ENCODE measurements at places on chromosomes 4 and X.
A peak's percentile ranks its signal among the peaks of the same experiment; 100 is the strongest.

- DNase-seq, result no peak
Measured at GRCh38 chr4:22683726-22684125, 9.0 kb upstream of the GBA3 start.

- DNase-seq, result no peak
Measured at GRCh38 chrX:54089191-54089590, 44.9 kb upstream of the PHF8 start.

DNA sequence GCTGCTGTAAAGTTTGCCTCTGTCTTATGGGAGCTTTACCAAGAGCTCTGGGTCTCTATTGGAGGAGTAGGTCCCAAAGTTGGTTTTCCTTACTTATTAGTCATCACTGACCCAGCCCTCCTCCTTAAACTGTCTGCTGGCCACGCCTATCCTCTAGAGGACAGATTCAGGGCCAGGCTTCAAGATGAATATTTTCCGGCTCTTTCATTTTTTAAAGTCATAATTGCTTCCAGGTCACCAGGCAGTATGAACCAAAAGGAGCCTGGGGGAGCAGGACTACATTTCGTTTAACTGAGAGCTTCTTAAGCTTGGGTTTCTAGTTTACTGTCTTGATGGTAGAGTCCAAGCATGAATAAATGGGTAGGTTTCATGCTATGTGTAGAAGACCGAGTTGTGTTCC lies 13.7 kb downstream of the BCORL1 start:
- no peak for DNase-seq

GRCh38 chrX:19981947-19982346 lies 8.9 kb downstream of the BCLAF3 start:
- DNase-seq, result no peak

GRCh38 chr4:89175611-89176010 lies 64.3 kb downstream of the TIGD2 start:
- no peak for DNase-seq

DNA sequence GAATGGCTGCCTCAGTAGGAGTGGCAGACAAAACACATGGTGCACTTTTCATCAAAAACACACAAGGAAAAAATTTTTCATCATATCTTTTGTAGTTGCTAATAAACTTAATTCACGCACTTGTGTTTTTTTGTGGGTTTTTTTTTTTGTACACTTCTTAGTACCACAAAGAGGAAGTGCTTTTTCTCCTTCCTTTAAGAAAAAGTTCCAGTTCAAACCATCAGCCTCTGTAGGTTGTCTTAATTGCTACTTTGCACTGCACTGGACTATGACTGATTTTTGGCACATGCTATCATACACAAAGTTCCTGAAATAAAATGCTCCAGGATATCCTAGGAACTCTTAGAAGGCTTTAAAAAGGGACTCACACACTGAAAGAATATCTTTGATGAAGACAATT lies at the start of gene PHEX:
Gene PHEX (plus strand): TSS at position 242 of the 400 bp plus-strand sequence. CDS start 681 bp downstream, outside the sequence.
- DNase-seq, result no peak

- no peak for DNase-seq
Measured at GRCh38 chr4:8900588-8900987, 28.9 kb upstream of the HMX1 start.

DNA sequence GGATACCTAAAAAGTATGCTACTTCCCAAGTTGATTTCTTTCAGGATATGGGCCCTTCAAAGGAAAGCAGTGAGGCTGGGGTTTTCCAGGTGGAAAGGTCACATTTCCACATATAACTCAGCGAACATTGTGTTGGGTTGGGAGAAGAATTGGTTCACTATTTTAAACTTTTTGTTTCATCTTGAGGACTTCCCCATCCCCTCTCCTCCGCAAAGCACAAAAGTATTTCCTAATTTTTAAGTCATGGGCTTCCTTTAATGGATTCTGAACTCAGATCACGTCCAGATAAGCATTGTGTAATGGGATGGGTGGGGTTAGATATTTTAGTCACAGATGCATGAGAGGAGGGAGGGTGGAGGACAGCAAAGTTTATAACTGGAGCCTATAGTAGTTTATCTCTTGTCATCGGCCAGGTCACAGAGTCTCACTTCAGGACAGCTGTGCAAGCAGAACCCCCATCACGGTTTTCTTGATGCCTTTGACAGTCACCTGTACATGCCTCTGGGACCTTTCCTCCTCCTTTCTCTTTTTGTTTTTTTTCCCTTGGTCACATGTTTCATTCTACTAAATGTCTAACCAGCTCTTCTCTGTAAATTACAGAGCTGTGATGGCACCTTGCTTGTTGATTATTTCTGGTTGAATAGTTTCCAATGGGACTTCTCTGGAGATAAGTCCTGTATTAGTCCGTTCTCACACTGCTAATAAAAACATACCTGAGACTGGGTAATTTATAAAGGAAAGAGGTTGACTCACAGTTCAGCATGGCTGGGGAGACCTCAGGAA lies 115.4 kb downstream of the PTTG2 start:
- no peak for DNase-seq

GRCh38 chr4:95672811-95673210 lies 124.0 kb upstream of the UNC5C start:
- DNase-seq, result no peak

DNA sequence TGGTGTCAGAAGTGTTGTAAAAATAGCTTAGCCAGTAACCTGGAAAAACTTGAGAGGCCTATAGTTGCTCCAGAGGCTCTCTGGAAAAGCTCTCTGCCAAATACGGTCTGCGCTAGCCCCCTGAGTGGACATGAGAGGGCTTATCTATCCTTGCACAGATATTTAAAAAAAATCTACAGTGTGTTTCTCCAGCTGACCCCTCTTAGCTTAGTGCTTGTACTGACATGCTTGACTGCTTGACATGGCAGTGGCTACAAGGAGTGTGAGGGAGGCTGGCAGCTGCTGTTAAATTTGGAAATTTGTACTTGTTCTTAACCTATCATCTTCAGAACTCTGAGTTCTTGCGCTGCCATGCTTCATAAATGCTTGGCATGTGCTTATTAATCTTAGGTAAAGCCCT lies 229.2 kb downstream of the RBMX2 start:
- DNase-seq, result no peak

GRCh38 chrX:19799319-19800182 lies 87.8 kb downstream of the SH3KBP1 start:
- peak; percentile 30 for DNase-seq

GRCh38 chr4:79958466-79959264 lies 114.4 kb downstream of the ANTXR2 start:
- no peak for DNase-seq

DNA sequence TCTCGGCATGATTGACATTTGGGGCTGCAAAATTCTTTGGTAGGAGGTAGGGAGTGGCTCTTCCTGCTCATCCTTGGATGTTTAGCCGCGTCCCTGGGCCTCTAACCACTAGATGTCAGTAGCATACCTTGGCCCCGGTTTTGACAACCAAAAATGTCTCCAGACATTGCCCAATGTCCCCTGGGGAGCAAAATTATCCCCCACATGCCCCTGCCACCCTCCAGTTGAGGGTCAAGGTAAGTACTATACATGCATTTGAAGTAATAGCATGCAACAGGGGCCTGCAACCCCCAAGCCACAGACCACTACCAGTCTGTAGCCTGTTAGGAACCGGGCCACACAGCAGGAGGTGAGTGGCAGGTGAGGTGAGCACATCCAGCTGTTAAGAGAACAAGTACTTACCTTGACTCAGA lies 17.6 kb upstream of the KIAA1210 start:
- DNase-seq, result no peak

GRCh38 chr4:68907245-68907644 lies 44.4 kb downstream of the UGT2A3 start:
- no peak for DNase-seq

DNA sequence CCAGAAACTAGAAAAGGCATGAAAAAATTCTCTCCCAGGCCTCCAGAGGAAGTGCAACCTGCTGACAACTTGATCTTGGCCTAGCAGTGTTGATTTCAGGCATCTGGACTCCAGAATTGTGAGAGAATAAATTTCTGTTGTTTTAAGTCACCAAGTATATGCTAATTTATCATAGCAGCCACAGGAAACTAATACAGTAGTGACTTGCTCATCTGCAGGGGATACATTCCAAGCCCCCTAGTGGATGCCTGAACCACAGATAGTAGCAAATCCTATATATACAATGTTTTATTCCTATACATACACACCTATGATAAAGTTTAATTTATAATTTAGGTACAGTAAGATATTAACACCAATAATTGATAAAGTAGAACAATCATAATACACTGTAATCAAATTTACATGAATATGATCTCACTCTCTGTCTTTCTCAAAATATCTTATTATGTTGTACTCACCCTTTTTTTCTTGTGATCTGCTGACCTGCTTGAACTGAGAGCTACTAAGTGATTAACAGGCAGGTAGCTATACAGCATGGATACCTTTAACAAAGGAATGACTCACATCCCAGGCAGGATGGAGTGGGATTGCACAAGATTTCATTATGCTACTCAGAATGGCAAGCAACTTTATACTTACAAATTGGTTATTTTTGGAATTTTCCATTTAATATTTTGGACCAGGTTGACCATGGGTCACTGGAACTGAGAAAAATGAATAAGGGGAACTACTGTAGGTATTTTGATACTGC lies 501.1 kb downstream of the KCNIP4 start:
- no peak for DNase-seq

GRCh38 chrX:127138218-127138617 lies 318.7 kb downstream of the PRR32 start:
- no peak for DNase-seq

- no peak for DNase-seq
Measured at GRCh38 chr4:125741825-125742452, 427.2 kb downstream of the FAT4 start.

- no peak for DNase-seq
Measured at GRCh38 chr4:162852642-162853041, 314.0 kb downstream of the NAF1 start.
